ENCODE measurements at places on chromosomes 2 and 18. TPM values are rescaled to one million over a fixed set of nuclear protein-coding genes. Genes with fewer than 3 reads are reported as not detected.

DNA sequence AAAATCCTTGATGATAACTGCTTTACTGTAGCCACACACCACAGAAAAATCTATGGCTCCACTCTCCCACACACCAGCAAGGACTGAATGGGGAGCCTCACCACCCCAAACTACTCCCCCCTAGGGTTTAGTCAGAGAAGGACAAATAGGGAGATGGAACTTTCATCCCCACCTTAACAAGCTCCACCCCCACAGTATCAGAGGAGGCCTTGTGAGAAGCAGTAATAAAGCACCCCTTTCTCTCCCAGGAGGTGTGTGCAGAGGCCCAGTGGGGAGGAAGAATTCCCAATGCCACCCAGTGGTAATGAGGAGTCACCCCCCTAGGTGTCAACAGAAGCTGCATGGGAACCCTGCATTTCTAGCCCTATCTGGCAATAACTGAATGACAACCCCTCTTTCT is 224.9 kb downstream of the TNS1 start:
- DNase-seq, result no peak

- DNase-seq, result no peak
Observed at GRCh38 chr2:235607546-235608199, 113.8 kb downstream of the AGAP1 start.

- peak; percentile 12 for DNase-seq
Observed at GRCh38 chr2:85132834-85133637, at the start of gene TCF7L1. Gene TCF7L1, plus strand, starts transcription at chr2:85133392. Its CDS starts 293 bp downstream, at chr2:85133685.

- no peak for DNase-seq
Observed at GRCh38 chr2:85131116-85131515, 2.1 kb upstream of the TCF7L1 start.

DNA sequence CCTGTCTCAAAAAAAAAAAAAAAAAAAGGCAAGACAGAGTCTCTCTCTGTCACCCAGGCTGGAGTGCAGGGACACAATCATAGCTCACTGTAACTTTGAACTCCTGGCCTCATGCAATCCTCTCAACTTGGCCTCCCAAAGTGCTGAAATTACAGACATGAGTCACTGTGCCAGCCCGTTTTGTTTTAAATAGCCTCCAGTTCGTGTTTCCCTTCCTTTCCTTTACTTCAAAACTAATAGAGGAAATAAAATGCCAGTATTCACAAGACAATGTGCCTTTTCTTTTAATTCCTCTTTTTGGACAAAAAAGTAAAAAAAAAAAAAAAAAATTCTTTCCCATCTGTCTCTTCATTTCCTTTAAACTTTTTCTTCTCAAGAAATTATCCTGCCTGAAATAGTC is 54.5 kb upstream of the ACMSD start:
- DNase-seq, result no peak

GRCh38 chr2:191114403-191114886 is 36.3 kb downstream of the STAT4 start:
- DNase-seq, result peak; percentile 71

DNA sequence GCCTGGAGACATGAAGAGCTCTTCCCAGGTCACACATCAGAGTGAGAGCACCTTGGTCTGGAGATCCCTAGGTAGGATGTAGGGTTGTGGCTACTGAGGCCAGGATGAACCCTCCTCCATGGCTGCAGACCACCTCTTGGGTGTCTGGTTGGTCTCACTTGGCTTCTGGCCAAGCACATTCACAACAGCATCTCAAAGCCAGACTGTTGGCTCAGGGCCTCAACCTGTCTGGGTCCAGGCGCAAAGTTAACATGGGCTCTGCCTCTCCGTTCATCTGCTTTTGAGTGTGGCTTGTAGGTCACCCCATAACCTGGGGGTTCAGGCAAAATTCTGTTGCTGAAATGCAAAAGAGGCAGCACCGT is 40.1 kb downstream of the RHOB start:
- no peak for DNase-seq

DNA sequence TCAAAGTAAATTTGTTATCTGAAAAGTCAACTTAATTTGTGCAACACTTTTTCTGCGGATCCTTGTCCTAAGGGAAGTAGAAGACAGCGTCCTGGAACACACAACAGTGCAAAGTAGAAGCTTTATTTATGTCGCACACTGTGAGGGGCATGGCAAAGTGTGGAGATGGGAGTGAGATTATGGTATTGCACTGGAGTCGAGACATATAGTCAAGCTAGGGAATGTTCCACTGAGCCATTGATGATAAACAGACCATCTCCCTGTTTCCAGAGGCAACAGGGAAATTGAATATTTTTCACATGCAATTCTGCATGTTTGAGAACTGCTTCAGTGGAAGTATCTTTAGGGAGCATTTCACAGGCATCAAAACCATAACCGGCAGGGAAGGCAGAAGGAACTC is 46.2 kb downstream of the LRRTM1 start:
- no peak for DNase-seq

GRCh38 chr2:167132066-167132465 is 243.8 kb downstream of the XIRP2 start:
- no peak for DNase-seq

DNA sequence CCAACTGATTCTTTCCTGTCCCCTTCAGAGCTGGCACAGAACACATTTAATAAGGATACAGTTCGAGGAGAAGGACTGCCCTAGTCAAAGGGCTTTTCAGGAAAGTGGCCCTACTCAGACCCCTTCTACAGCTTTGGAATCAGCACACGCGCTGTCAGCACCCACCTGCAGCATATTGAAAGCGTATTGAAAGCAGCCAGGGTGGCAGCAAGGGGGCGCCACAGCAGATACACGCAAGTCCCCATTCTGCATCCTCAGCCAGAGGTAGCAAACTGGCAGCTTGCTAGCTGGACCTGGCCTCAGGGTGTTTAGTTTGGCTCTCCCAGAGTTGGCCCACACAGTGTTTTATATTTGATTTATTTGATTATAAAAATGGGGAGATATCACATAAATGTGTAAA is 101.0 kb upstream of the NT5C1B start:
- no peak for DNase-seq

DNA sequence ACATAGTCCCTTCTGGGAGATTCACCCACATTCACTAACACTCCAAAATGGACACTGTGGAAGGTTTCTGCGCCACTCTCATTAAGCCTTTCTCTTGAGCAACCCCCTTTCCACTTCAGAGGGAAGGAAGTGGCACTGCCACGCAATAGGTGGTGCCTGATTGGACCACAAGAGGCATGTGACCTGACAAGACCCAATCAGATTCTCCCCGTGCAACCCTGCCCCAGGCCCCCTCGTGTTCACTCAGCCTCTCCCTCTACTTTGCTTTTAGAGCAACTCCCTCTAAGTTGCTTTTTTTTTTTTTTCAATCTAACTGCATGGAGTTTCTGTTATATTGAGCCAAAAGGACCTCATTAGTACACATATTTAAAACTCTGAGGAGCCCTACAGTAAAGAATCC is 158.0 kb downstream of the EN1 start:
- DNase-seq, result no peak

DNA sequence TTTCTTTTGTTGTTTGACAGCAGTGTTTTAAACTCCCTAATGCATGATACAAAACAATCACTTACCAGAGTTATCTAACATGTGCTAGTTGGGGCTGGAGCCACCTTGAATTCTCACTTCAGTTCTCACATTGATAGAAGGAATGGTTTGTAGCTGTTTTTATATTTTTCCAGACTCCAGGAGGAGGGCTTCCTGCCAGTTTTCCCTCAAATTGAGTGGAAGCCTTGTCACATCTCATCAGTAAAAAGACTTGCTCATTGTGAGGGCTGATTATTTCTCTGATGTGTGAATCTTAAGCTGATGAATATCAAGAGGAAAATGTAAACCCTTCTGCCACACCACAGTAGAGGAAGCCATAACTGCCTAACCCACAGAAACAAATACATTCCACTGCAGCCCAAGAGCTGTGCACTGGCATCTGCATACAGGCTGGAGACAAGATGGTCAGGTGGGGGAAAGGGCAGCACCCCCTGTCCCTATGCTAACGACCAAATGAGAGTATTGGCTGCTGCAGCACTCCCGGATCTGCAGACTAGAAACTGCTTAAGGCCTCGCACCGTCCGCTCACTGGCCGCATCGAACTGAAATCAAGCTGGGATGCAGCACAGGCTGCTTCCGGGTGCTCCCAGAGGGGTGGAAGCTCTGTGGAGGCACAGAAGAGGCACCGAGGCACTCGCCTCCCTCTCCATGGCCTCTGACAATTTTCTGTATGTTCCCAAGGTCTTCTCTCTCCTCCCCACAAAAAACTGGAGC is 73.7 kb upstream of the TPO start:
- DNase-seq, result no peak

DNA sequence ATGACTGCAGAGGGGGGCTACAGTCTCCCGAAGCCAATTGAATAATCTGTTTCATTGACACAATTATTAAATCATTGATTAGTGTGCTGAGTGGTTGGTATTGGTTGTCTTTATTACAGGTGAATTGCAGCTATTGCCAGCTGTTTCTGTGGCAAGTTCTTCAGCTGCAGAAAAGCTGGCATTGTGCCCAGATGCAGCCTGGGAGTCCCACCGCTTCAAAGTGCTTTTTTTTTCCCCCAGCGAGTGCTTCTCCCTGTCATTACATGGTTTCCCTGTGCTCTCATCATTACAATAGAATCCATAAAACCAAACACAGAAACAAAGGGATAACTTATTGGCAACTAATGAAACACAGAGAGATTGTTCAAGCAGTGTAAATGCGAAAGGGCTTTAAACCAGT is 164.7 kb downstream of the GRB14 start:
- DNase-seq, result no peak

DNA sequence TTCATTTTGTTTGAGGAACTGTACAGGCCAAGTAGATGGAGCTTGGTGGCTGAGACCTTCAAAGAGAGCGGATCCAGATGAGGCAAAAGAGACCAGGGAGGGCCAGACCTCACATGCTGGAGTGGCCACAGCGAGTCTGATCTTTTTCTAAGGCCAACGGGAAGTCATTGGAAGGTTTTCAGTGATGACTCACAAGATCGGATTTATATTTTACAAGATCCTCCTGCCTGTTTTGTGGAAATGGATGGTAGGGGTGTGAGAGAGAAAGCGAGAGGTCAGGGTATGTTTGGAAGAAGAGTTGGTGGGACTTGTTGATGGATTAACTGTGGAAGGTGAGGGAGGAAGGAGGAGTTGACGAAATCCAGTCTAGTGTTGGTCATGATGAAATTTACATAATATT is 44.6 kb upstream of the TUBA3D start:
- no peak for DNase-seq

The TCF4 gene
- total RNA-seq, result 0.58 TPM

The IAH1 gene
- total RNA-seq, result 58.1 TPM

The PCARE gene
- total RNA-seq, result not detected

The TLX2 gene
- 0.53 TPM for total RNA-seq

The PAX8 gene
- total RNA-seq, result 2.3 TPM

The MRPS5 gene
- 70.6 TPM for total RNA-seq

The MDH1B gene
- not detected for total RNA-seq

The FSHR gene
- not detected for total RNA-seq

Measured in CD4-positive, alpha-beta memory T cell (primary cell).